ENCODE measurements at places on chromosomes 7 and 10.

- no peak for DNase-seq
These were observed 49.5 kb downstream of the SMURF1 start for GRCh38 chr7:99094401-99094800.

- peak; percentile 99 for DNase-seq
These were observed 2.6 kb downstream of the PSMG3 start for GRCh38 chr7:1567049-1567771.

DNA sequence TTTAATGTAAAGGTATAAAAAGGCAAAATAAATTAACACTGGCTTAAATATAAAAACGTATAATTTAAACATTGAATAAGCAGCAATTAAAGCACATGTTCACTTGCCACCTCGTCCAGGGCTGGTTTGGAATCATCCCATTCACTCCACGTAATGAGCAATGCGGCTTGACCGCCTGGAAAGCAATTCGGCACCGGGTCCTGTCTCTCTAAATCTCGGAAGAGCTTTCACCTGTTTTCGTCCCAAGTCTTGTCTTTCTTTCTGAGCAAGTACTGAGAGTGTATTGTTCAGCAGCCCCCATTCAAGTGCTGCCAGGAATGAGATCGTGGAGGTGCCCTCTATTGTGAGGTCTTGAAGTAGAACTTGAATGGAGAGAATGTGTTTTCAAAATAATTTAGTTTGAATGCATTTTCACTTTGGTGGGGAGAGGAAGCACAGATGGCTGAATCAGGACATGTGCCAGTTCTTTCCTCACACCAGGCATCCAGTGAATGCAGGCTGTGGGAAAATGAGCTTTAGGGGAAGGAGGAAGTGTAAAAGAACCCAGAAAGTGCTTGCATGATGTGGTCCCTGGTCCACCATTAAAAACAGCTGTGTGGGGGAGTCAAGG, 515.2 kb downstream of the REEP3 start:
- DNase-seq, result no peak

DNA sequence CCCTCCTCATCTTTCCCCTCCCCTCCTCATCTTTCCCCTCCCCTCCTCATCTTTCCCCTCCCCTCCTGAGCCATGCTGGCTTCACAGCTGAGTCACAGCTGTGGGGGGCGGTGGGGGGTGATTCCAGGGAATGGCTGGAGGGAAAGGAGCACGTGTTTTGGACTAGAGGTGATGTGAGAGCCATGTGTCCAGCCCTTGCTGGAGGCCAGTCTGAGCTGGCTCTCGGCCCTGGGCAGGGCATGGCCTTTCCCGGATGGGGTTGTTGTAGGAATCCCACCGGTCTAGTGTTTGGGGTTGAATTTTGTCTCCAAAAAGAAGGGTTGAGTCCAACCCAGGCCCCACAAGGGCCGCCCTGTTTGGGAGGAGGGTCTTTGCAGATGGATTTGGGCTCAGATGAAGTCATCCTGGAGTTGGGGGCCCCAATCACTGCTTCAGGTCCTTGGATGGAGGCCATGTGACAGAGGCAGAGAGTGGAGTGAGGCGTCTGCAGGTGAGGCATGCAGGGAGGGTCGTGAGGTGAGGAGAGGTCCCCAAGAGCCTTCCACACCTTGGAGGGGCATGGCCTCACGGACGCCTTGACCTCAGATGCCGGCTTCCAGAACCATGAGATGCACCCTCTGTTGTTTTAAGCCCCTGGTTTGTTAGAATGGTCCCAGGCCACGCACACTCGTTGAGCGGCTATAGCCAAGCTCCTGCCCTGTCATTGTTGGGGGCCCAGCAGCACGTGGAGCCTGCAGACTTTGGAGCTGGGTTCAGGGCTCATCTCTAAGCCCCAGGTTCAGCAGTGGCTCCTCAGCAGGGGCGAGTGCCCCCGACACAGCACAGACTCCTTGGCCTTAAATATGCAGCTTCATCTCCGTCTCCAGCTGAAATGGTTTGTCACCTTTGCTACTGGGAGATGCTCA, 101.6 kb downstream of the DNAJB6 start:
- DNase-seq, result no peak

- DNase-seq, result peak; percentile 36
These were observed 48.9 kb downstream of the AKR1D1 start for GRCh38 chr7:138125119-138125518.

GRCh38 chr10:89627830-89628229, 17.2 kb downstream of the PANK1 start:
- DNase-seq, result no peak

DNA sequence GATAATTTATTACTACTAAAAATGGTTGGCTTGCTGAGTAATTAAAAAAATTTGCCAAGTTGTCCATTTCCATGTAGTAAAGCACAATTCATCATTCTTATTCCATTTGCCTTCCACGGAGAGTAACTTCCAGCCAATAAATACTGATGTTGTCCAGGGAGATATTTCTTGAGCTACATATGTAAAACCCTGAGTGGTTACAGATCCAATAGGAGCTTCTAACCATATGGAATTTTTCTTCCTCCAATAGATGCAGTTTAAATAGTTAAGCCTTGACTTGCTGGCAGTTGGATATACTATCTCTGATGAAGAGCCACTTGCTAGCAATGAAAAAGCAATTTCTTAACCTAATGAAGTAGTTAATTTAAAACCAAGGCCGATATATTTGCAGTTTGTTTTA, 271.1 kb downstream of the PLXDC2 start:
- DNase-seq, result no peak

- DNase-seq, result no peak
These were observed 22.6 kb downstream of the CHCHD3 start for GRCh38 chr7:133059263-133059662.

DNA sequence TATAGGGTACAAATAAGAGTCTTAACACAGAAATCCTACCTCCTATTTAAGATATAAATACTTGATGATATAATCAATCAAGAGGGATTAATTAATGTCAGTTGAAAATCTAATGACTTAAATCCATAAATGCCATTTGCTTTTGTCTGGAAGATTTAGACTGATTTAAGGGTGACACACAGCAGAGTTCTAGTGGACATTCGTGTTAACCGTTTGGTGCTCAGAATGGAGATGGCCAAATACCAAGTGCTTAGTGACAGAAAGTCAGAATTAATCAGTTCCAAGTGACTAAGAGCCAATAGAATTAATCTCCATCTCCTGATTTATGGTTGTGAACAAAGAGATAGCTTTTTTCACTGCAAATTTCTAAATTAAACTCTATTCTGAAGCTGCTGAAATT, 36.2 kb downstream of the NAMPT start:
- no peak for DNase-seq

GRCh38 chr10:6416892-6417512, 163.1 kb downstream of the PRKCQ start:
- peak; percentile 20 for DNase-seq

- no peak for DNase-seq
These were observed 50.0 kb downstream of the CALD1 start for GRCh38 chr7:134829380-134829986.

GRCh38 chr10:92112462-92112861, 178.4 kb downstream of the CPEB3 start:
- DNase-seq, result no peak

DNA sequence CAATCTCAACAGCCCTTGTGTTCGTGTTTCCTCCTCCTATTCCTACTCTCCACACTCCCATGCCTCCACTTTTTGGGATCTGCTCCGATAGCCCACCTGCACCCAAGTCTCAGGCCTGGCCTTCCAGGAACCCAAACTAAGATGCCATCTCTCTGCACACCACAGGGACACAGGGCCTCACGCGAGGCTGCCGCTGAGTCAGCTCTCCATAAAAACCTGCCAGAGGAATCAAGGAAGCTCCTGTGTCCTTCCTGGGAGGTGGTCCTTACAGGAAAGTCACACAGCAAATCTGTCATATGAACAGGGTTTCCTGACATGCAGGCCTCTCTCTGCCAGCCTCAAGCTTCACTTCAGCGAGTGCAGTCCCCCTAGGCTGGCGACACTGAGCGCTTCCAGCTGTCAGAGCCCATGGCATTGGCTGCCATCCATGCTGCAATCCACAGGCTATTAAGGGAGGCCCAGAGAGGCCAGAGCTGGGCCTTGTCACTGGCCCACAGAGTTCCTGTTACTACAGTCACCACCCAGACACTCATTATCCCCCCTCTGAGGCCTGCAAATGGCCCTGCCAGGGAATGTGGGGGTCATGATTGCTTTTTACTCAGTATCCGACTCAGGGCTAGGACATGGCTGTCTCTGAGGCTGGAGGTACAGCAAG, 151.4 kb downstream of the OAT start:
- no peak for DNase-seq

- no peak for DNase-seq
These were observed 36.7 kb downstream of the MTERF1 start for GRCh38 chr7:91843831-91844230.

GRCh38 chr10:86849181-86849894, 92.9 kb downstream of the BMPR1A start:
- DNase-seq, result no peak

- DNase-seq, result no peak
These were observed 972 bp downstream of the PHYH start for GRCh38 chr10:13298748-13299436.

DNA sequence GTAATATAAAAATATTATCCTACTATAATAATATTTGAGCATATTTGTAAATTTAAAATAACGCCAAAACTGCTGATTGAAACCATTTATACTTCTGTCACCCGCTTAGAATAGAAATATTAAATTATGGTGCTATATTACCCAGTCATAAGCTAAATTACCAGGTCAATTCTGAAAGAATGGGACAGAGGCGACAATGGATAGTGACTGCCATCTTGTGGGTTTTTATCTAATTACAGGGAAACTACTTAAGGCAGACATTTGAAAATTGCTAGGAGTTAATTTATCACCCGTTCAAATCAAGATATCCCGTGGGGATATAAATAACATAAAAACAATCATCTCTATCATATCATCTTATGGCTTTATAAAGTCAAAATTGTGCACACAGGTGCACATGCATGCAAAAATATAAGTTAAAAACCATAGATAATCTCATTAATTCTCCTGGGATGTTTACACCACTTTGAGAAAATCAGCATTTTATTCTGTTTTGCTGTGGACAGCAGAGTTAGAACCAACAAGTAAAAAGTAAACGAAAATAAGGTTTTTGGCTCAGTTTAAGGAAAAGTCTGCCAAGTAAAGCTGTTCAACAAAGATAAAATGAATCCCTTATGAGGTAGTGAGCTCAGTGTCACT, 41.3 kb upstream of the HPSE2 start:
- no peak for DNase-seq

GRCh38 chr7:122790591-122790990, 87.9 kb upstream of the RNF148 start:
- DNase-seq, result no peak

GRCh38 chr10:70954381-70955176, 66.2 kb upstream of the PCBD1 start:
- DNase-seq, result no peak

DNA sequence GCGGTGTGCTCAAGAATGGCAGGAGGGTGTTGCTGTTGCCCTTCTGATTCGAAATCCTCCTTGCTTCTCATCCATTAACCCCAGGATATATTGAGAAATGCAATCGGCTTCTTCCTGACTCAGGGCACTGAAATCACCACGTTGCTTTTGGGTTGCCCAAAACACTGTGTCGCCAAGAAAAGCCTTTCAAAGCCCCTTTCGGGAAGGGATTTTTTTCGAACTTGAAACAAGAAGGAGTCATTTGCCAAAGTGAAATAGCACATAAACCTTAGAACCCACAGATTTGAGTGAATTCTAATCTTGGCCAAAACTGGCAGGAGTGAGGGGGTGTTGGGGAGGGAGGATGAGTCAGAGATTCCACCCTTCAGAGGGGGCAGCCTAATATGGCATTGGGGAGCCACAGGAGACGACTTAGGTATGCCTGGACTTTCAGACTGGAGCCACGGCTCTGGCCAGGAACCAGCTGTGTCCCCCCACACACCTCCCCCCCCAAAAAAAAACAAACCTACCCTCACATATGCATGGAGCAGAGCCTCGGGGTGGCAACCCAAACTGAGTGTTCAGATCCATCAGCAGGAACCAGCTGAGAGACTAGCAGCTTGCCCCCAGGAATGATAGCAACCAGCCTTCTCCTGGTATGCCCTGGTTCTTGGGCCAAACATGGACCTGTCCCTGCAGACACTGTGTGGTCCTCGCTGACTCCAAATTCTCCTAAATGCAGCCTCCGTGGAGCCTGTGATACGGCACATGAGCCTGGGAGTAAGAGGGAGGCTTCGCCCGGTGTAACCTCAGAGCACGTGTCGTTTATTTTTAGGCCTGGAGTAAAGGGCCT, 138.4 kb downstream of the FGFR2 start:
- no peak for DNase-seq

DNA sequence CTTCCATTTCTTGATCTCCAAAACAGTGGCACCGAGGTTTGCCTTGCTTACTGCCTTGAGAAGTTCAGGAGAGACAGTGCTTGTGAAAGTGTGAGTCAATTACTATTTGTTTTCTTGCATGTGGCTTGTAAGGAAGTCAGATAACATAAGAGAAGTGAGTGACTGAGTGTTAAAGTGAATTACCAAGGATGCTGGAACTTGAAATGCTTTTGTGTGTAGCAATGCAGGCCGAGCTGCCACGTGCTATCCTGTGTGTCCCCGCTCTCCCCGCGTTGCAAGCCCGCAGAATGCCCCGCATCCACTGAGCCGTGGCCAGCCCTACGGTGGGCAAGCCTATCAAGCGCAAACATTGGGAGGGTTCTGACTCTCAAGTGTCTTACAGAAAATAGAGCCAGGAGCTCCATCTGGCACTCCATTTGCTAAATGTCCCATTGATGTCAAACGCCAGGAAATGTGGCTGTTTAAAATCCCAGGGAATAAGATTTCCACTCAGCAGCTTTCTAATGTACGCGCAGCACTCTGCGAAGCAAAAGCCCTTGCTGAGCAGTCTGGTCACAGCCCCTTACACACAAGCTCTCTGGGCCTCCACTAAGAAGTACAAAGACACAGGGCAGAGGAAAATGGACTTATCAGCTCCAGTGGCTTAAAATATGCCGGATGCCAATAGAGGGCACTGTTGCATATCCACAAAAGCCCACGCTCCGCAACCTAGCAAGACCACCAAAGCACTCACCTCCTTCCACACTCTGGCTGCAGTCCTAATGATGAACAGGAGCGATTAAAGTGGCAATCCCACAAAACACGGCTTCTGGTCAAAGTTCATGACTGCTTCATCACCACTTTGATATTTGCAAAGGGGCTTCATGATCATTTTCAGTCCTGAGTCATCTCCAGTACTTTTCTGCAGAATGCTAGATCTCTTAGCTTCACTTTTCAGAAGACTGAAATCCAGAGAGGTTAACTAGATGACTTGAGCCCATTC, 158.0 kb upstream of the ITGB1 start:
- DNase-seq, result no peak

- no peak for DNase-seq
These were observed 146.2 kb upstream of the NFE2L3 start for GRCh38 chr7:26005683-26006410.

- DNase-seq, result no peak
These were observed 27.4 kb upstream of the ABLIM1 start for GRCh38 chr10:114685456-114685855.

DNA sequence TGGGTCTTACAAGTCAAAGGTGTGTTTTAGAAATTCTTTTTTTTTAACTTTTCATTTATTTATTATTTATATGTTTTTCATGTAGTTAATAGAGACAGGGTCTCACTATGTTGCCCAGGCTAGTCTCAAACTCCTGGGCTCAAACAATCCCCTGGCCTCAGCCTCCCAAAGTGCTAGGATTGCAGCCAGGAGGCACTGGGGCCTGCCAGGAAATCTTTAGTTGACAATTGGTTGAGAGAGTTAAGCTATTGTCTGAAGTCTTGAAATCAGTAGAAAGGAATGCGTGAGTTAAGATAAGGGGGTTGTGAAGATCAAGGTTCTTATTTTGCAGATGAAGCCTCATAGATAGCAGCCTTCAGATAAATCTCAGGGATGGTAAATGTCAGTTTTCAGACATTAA, 245.4 kb upstream of the GALNT17 start:
- DNase-seq, result no peak

- DNase-seq, result no peak
These were observed 142.6 kb upstream of the NEBL start for GRCh38 chr10:21039721-21040120.

Data from H54 (cell line).